ENCODE measurements at places on chromosomes 3 and 15.

DNA sequence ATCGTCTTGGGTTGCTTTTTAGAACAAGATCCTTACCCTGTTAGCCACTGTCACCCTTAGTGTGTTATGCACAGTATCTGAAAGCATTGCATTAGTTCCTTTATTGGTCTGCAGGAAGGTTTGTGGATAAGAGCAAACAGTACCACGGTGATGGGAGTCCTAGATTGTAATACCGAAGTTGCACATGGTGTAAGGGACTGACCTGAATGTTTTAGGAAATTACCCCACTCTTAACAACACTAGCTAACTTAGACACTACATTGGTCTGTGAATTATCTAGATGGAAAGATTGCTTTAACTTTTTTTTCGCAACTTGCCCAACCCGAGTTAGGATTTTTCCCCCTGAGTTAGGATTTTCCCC is 1.3 kb downstream of the STT3B start:
- no peak for DNase-seq

DNA sequence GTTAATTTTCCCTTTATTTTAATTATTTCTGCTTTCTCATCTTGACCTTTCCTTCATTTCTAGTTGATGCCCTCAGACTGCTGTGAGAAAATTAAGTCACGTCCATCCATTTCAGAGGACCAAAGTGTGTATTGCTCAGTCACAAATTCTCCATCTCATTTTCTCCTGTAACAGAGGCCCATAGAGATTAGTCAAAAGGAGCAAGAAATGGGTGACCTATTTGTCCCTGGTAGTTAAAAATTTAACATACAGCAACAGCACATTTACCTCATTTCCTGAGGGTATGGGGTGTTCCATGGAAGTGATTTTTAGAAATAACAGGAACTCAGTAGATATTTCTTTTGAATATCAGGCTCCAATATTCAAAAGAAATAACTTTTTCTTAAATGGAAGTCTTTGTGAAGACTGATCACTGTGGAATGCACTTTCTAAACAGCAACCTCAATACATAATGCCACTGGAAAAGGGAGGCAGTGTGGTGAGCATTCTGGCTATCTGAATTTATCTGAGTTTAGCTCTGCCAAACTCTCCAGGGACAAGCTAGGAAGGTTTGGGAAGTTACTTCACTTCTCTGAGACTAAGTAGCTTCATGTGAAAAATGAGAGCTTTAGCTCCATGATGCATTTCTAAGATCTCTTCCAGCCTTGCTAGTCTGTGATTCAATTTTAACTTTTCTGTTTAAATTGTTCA is 808.2 kb downstream of the SQOR start:
- no peak for DNase-seq

- DNase-seq: no peak
Observed at GRCh38 chr3:33395900-33396299, 44.3 kb downstream of the UBP1 start.

DNA sequence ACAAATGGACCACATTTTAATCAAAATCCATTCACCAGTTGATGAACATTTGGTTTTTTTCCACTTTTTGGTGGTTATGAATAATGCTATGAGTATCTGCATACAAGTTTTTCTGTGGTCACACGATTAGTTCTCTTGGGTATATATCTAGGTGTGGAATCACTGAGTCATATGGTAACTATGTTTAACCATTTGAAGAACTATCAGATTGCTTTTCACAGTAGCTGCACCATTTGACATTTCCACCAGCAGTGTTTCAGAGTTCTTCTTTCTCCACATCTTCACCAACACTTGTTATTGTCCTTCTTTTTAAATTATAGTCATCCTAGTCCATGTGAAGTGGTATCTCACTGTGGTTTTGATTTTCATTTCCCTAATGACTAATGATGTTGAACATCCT is 33.3 kb upstream of the ATG7 start:
- DNase-seq: no peak

DNA sequence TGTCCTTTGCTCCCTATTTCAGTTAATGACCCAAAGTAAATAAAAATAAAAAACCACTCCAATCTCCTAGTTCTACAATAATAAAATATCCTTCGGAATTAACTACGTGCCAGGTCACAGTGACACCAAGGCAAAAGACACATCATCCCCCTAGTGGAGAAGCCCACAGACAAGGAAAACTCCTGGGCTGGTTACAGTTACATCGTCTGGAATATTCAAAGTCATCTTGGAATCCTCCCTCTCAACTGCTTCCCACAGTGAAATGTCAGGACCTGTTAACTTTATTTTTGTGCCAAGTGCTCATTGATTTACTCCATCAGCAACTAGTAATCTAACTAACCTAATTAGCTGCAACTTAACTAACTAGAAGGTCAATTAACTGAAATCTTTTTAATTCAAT is 349.3 kb downstream of the MAGI1 start:
- no peak for DNase-seq

Measured in activated T-cell treated with anti-CD3 and anti-CD28 coated beads for 48 hours (primary cell).